GOT3 (cell line): ENCODE measurements at places on chromosomes 6 and 20.

DNA sequence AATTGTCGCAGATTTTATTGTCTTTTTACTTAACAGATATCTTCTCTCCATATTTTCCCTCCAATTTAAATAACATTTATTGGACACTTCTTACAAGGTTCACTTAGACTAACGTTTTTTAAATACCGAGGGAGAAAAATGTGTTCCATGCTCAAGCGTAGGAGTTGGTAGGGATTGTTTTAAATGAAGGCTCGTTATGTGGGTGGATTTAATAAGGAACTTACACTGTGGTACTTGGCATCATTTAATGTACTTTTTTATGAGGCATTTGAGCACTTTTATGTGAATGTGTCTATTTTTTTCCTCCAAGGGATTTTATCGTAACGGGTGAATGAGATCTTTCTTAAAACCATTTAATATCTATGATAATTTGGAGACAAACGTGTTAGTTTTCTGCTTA is 125.0 kb upstream of the MTHFD1L start:
- no peak for DNase-seq

- no peak for DNase-seq
These were observed 424.5 kb downstream of the HTR1B start for GRCh38 chr6:77038807-77039206.

GRCh38 chr20:58647796-58648501 is 3.1 kb upstream of the STX16 start:
- DNase-seq = no peak

DNA sequence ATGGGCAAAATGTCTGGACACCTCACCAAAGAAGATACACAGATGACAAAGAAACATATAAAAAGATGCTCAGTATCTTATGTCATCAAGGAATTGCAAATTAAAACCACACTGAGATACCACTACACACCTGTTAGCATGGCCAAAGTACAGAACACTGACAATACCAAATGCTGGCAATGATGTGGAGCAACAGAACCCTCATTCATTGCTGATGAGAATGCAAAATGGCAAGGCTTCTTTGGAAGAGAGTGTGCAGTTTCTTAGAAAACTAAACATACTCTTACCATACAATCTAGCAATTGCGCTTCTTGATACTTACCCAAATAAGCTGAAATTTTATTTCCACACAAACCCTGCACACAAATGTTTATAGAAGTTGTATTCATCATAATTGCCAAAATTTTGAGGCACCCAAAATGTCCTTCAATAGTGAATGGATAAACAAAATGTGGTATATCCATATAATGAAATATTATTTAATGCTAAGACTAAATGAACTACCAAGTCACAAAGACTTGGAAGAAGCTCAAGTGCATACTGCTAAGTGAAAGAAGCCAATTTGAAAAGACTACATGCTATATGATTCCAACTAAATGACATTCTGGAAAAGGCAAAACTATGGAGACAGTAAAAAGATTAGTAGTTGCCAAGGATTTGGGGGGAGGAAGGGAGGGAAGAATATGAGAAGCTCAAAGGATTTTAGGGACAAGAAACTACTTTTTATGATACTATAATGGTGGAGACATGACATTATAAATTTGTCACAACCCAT is 50.7 kb downstream of the TNFAIP3 start:
- no peak for DNase-seq

- no peak for DNase-seq
These were observed 244.7 kb downstream of the CDKAL1 start for GRCh38 chr6:20778912-20779311.

DNA sequence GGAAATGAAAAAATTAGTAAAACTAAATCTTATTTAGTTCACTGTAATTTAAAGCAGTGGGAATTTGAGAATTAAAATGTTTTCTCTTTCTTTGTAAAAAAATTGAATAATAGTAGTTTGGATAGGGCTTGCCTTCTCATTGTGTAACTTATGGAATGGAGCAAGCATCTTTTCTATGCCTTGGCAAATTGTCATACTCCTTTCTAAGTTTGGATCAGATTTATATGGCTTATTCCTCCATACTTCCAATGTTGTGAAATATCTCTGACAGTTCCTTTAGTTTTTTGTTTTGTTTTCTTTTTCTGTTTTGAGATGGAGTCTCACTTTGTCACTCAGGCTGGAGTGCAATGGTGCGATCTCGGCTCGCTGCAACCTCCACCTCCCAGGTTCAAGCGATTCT is 176.4 kb downstream of the SAMD5 start:
- DNase-seq = no peak

GRCh38 chr20:24560571-24561491 is 91.4 kb downstream of the SYNDIG1 start:
- DNase-seq = no peak

DNA sequence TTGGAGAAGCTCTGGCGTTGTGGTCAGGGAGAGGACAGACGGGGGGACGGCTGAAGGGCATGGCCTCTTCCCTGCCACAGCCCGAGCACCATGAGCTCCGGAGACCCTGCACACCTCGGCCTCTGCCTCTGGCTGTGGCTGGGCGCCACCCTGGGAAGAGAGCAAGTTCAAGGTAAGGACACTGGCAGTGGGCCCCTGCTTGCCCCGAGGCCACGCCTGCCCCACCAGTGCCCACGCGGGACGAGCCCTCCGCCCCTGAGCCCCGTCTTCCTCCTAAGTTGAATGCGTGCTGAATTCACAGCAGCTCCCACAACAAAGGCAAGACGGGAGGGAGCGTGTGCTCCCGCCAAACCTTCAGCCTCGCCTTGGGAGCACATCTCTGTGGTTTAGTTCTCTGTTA is 2.0 kb downstream of the COL20A1 start:
- no peak for DNase-seq

DNA sequence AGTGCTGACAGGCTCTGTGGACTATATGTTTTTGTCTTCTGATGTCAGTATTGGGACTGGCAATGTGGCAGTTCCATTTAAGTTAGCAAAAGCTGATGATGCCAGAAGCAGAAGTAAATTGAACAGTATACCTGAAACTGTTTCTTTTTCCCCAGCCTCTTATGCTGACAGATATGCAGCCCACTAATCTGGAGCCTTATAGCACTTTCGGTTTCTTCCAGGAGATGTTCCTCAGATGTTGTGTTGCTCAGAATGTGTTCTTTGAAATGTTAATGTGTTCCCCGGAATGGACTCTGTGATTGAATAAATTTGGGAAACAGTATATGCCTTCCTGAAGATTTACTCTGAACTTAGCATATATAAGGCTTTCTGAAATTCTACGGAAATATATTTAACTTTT is 80.7 kb upstream of the MRAP2 start:
- no peak for DNase-seq

DNA sequence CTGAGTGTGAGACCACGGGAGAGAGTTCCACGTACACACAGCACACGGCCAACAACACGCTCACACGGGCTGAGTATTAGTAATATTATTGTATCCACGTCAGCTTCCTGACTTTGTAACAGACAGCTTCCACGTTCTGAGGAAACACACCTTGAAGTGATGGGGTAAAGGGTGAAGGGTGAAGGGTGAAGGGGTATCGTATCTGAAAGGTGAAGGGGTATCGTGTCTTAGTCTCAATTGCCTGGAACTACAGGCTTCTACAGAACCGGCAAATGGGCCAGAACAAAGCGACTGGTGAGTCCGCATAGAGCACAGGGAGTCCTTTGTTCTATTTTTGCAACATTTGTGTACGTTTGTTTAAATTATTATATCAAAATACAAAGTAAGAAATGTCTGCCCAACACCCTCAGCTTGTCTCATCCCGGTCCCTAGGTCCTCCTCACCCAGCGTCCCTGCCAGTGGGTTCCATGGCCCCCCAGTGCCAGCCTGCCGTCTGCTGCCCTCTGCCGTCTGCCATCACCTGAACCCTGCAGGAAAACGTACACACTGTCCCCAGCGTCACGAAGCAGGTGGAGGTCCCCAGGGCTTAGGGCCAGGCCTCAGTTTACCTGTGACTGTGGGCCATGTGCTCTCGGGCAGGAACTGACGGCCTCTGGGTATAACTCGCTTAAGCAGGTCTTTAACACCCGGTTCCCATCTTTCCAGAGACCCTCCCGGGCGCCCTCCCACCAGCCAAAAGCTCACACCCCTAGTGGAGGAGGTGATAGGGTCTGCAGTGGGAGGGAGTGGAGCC is 4.4 kb upstream of the HELZ2 start:
- DNase-seq = no peak

DNA sequence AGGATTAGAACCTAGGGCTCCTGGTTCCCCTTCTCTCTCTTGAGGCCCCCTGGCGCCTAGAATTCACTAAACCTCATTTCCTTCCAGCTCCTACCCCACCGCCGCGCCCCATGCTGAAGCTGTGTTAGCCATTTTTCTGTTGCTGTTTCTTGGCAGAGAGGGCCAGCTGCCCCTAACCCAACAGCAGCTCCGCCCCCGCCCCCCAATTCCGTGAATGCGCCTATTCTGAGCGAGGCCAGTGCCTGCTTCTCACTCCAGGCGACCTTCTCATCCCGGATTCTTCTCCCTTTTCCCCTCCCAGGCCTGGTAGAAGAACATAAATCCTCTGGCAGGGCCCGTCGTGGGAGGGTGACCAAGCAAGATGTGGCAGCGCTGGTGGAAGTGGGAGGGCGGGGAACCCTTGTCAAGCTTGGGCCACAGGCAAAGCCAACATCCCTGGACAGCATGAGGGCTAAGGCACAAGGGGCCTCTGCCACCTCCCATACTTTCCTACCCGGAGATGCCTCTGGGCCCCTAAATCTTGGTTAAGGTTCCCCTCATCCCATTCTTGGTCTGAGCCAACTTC is 518 bp downstream of the RBPJL start:
- no peak for DNase-seq

- no peak for DNase-seq
These were observed 34.8 kb downstream of the CEP57L1 start for GRCh38 chr6:109130065-109130464.

GRCh38 chr6:136783495-136784270 is 8.6 kb downstream of the MAP3K5 start:
- DNase-seq = no peak

- no peak for DNase-seq
These were observed 45.4 kb upstream of the DTNBP1 start for GRCh38 chr6:15708231-15708630.

- no peak for DNase-seq
These were observed 23.7 kb downstream of the POM121L2 start for GRCh38 chr6:27288136-27289044.

GRCh38 chr20:63329331-63330083 is 31.6 kb downstream of the CHRNA4 start:
- DNase-seq = no peak

- no peak for DNase-seq
These were observed 86.1 kb upstream of the TCF21 start for GRCh38 chr6:133802861-133803260.
